Stimulated activated CD8-positive, alpha-beta memory T cell treated with anti-CD3 and anti-CD28 coated beads, Interleukin-7, amount 100 ng/mL, for 1 hour (primary cell): ENCODE measurements at places on chromosomes 3 and 15.

- no peak for DNase-seq
Observed at GRCh38 chr3:112136959-112137693, 4.1 kb upstream of the GCSAM start.

DNA sequence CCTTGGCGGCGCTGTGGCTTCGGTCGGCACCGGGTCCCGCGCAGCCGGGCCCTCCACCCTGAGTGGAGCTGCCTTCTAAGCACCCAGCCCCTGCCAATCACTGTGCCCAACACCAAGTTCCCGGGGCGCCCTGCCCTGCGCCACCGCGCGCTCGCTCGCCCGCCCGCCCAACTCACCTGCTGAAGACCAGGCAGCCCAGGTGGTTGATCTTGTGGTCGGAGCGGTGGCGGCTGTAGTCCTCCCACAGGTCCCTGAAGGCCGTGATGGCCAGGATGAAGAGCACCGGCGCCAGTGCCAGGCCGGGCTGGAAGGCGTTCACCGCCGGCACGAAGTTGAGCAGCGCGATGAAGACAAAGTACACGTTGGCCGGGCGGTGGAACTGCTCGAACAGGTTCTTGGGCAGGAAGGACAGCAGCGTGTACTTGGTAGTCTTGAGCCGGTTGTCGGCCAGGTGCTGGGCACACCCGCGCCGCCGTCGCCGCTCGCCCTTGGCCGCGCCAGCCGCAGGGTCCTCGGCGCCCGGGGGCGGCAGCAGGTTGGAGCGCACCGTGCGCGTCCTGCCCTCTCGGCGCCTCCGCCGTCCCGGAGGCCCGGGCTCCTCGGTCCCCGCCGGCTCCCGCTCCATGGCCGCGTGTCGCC, 536 bp downstream of the ATP10A start:
- DNase-seq: no peak

- DNase-seq: no peak
Observed at GRCh38 chr3:28907616-28908015, 373.3 kb upstream of the RBMS3 start.

GRCh38 chr15:68930268-68931022, at the start of gene SPESP1:
Gene SPESP1, plus strand, starts transcription at chr15:68930525. Its CDS starts 129 bp downstream, at chr15:68930654.
- DNase-seq: peak; percentile 11

DNA sequence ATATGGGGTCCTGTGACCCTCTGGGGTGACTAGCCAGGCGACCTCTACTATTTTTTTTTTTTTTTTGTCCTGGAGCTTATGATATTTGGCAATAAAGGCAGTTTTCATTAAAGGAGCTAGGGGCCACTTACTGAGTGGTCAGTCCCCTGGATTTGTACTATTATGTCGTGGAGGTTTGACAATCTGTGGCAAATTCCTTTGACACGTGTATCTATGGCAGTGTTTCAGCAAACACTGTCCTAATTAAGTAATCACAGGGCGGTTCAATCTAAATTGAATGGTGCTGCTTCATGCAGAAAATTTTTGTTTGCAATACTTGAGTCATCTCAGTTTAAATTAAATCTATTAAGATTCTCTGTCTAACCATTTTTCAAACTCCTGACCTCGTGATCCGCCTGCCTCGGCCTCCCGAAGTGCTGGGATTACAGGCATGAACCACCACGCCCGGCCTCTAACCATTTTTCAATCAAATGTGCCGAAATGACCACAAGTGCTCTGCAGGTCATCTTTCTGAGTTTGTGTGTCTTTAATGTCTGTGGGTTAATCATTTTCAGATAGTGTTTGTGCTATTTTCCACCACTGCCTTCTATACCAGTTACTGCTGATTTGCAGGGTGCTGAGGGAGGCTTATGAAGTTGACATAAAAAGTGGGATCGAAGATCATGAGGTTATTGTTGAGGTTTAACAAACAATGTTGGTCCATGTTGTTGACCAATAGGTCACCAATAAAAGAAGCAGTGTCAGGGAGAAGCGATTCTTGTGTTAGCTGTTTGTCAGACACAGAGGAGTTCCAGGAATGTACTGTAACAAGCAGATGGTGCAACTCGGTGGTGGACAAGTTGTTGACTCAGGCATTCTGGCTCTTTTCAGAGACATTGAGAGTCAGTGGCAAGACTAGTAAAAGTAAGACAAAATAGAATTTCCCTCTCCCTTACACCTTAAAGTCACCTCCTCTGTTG, 18.6 kb upstream of the SLC2A2 start:
- DNase-seq: no peak
